H7 (cell line): ENCODE measurements at places on chromosomes 3 and 15. TPM values are rescaled to one million over a fixed set of nuclear protein-coding genes. Genes with fewer than 3 reads are reported as not detected.

DNA sequence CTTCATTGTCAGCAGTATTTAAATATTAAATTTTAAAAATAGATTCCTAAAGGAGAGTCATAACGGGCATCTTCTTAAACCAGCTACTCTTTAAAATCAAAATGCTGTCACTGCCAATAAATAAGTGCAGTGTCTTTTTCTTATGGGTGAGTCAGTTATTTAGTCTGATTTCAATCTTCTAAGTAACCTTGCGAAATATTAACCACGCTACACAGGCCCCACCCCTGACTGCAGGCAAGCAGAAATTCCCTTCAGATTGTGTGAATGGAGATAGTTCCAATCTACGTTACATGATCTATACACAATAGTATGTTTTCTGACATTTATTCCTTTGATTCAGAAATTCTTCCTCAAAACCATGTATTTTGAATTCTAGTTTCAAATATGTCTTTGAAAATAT is 141.5 kb downstream of the GADL1 start:
- DNase-seq: no peak

DNA sequence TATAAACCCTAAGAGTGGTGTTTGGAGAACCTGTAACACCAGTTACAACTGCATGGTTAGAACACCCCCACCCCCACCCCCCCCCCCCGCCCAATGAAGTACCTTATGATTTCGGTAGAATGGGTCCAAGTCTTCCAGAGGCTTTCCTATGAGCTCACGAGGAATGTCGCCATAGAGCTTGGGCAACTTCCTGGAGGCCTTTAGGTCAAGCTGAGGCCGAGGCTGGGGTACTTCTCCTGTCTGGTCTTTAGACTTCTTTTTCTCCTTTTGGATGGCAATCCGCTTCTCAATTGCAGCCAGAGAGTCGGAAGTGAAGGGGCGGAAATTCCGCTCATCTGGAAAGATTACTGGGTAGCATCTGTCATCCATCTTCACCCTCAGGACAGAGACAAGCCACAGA is 101.8 kb downstream of the SCN11A start:
- DNase-seq: no peak

GRCh38 chr3:27319847-27320526 is 49.2 kb downstream of the NEK10 start:
- no peak for DNase-seq

DNA sequence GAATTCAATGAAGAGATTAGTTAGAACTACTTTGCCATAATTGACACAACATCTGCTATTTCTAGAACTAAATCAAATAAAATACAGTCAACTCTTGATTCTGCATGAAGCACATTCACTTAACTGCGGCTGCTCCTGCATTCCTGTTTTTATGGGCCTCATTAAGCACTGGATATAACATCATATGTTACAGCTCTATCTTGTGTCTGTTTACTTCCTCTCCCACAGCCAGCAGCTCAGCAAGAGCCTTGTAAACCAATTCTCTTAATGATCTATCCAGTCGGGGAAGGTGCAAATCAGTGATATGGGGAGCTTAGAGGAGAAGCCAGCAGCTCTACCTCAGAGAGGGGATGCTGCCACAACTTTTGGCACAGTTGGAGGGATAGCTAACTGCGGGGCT is 329.2 kb downstream of the ARRDC4 start:
- no peak for DNase-seq

- no peak for DNase-seq
Measured at GRCh38 chr3:15436246-15436645, 8.8 kb downstream of the EAF1 start.

DNA sequence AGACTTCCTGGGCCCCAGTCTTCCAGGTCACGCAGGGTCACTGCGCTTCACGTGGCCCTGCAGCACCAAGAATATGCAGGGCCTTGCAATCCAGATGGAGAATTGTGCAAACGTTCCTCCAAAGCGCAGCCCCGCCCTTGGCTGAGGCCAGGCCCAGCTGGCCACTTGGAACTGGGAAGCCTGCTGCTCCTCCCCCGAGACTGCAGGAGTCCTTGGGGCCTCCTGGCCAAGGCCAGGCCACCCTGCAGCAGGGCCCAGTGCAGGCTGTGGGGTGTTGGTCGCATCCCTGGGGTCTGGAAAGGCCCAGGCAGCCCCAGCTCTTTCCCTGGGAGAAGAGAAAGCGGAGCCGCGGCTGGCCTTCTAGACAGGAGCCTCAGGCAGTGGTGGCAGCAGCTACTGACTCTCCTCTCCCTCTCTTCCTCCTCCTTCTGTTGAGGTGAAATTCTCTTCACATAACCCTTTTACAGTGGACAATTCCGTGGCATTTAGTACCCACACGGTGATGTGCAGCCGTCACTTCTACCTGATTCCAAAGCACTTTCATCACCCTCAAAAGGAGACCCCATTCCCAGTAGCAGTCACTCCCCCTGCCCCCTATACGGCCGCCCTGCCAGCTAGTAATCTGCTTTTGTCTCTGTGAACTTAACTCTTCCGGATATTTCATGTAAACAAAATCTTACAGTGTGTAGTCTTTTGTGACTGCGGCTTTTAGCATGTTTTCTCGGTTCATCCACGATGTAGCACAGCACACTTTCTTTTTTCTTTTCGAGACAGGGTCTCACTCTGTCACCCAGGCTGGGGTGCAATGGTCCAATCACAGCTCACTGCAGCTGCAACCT is 103.9 kb downstream of the TMEM266 start:
- peak; percentile 67 for DNase-seq

Gene ZNF662
- not detected in 2 replicates for total RNA-seq

Gene ARPIN
- total RNA-seq: 2.1 and 2.6 TPM in 2 replicates

Gene LYSMD4
- total RNA-seq: 6.4 and 8.3 TPM in 2 replicates
